ENCODE measurements at places on chromosomes 13 and 19. TPM values are rescaled to one million over a fixed set of nuclear protein-coding genes. Genes with fewer than 3 reads are reported as not detected.

CYP2A7 gene
- total RNA-seq: not detected

EDDM13 gene
- not detected for total RNA-seq

CACNA1A gene
- 42.8 TPM for total RNA-seq

DENND1C gene
- total RNA-seq: not detected

BRSK1 gene
- 5.2 TPM for total RNA-seq

OSCAR gene
- 0.63 TPM for total RNA-seq

WDR88 gene
- not detected for total RNA-seq

ELSPBP1 gene
- not detected for total RNA-seq

AMH gene
- 1.8 TPM for total RNA-seq

KLK14 gene
- total RNA-seq: not detected
